ENCODE measurements at places on chromosomes 16 and 17. TPM values are rescaled to one million over a fixed set of nuclear protein-coding genes. Genes with fewer than 3 reads are reported as not detected.

The GPR142 gene
- not detected for total RNA-seq

The BORCS6 gene
- total RNA-seq: 14.0 TPM

The TSPOAP1 gene
- not detected for total RNA-seq

The HOXB1 gene
- total RNA-seq: not detected

The SULT1A2 gene
- not detected for total RNA-seq

The HAP1 gene
- 0.16 TPM for total RNA-seq

The CCL7 gene
- total RNA-seq: not detected

GRCh38 chr17:27343294-27343693, 49.4 kb downstream of the WSB1 start:
- no peak for DNase-seq

DNA sequence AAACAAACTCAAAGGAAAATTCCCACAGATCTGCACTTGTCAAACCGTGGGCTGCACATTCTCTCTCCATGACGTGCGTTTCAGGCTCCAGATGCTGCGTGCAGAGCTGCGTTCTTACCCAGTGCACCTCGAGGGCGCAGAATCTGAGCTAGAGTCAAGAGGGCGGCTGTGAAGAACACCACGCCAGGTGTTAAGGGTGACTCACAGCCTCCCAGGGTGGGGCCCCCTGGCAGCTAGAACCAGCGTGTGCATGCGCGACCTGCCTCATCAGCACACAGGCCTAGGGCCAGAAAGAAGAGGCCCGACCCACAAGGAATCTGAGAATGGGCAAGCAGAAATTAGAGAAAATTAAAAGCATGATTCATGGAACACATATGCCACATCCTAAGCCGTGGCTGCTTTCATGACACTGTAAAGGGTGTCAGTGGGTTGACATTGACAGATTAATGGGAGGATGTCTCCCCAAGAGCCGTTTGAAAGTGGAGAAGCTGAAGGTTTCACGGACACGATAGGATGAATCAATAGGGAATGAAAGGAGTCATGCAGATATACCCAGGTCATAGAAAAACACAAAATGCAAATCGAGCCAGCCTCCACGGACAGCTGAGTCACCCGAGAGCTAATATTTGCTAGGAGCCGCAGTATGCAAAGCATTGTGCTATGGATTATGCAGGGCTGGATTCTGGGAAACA, 29.0 kb downstream of the MARCHF10 start:
- peak; percentile 93 for DNase-seq

- peak; percentile 83 for DNase-seq
Measured at GRCh38 chr17:41065829-41066624, at the start of gene KRTAP2-4. KRTAP2-4 (minus strand) TSS chr17:41065879; CDS start chr17:41065845, 34 bp downstream.

DNA sequence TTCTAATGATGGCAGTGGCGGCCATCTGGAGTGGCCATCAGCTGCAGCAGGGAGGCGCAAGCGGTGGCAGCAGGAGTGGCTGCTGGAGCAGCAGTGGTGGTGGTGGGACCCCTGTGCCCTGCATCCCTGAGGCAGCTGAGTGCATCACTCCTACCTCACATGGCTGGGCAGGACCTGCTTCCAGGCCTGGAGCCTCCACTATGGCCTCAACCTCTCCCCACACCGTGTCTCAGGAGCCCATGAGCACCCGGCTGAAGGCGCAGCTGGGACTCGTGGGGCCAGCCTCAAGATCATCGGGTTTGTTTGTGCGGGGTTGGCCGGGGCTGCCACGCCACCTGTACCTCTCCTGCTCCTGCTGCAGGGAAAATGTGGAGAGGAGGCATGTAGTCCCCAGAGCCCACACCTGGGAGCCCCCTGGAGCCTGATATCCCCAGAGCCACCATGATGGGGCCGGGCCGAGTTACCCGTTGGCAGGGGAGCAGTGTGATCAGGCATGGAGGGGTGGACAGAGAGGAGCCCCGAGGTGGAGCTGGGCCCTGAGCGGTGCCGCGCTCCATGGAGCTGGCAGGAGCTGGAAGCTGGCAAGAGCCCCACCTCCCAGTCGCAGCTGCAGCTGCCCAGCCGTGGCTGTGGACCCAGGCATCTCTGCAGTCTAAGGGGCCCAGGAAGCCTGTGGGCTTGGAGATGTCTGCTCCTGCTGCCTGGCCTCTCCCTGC, 16.7 kb downstream of the RHOT1 start:
- no peak for DNase-seq

DNA sequence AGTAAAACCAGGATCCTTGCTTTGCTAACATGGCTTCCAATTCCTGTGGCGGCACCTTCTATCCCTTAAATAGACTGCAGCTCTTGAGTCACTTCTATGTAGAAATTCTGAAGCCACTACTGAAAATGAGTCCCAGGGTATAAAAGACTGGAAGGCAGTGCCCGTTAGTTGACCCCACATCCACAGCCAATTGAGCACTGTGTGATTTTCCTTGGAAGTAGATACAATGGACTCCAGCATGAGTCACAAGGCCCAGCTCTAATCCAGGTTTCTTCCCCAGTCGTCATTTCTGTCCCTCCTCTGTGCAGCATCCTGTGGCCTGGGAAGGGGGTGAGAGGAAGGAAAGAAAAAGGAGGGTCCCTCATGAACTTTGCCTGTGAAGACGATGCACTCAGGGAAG, 69.5 kb downstream of the HLF start:
- no peak for DNase-seq

DNA sequence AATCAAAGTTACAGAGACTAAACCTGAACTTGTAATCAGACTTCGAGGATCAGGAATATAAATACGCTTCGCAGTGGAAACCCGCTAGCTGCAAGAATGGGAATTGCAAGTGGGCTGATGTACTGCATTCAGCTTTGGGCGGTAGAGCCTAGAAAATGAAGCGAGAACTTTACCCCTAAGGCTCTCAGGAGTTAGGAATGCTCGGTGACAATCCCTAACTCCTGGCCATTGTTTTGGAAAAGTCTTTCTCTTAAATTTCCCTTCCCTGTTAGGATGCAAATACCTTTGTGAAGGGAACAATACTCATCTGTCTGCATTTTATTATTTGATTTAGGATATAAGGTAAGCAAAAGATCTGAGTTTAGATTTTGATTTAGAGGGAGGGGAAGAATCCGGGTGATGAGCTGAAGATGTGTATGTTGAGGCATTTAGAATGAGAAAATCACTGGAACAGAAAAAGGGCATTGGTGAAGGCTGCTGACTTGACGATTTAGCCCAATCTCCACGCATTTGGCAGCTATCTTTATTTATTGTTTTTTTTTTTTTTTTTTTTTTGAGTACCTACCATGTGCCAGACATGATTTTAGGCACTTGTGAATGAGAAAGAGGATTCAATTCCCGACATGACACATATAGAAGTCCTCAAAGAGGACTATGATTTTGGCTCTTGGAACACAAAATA, 2.2 kb upstream of the TOX3 start:
- DNase-seq: no peak

DNA sequence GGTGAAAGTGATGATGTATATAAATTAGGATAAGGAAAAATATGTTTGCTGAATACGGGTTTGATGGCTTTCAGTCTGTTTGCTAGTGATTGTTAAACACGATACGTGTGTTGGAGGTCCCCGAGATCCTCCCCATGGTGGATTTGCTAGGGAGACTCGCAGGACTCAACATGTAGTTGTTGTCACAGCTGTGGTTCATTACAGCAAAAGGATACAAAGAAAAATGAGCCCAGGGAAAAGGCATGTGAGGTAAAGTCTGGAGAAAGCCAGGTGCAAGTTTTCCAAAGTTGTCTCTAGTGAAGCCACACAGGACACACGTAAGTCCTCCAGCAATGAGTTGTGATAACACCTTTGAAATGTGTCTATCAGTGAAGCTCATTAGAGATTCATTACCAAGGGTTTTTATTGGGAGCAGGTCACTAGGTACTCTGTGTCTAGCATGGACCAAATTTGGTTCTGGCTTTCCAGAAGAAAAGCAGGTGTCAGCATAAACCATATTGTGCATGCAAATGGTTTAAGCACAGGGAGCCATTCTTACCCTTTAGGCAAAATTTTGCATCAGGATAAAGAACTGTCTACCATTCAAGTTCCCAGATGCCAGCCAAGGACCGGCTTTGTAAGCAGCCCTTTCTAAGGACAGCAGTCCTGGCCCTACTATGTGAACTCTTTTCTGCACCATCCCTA, 215.2 kb upstream of the WSCD1 start:
- DNase-seq: no peak

- DNase-seq: no peak
Measured at GRCh38 chr16:12489357-12489990, 314.2 kb downstream of the CPPED1 start.

DNA sequence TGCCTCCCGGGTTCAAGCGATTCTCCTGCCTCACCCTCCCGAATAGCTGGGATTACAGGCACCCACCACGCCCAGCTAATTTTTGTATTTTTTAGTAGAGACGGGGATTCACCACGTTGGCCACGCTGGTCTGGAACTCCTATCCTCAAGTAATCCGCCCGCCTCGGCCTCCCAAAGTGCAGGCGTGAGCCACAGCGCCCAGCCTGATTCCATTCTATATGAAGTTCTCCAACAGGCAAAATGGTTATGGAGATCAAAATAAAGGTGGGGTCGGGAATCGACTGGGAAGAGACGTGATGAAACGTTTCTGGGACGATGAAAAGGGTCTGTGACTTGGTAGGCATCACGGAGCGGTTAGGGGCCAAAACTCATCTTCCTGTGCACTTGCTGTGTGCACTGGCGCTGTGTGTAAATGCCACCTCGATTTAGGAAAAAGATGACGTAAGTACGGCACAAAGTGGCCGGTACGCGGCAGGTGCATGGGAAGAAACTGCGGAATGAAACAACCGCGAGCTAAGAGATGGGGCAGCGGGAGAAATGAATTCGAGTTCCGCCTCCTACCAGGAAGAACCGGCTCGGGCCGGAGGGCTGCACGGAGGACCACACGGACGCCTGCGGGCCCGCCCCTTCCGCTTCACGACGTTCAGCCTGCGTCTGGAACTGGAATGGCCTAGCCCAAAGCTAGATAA, 1.6 kb downstream of the TP53 start:
- DNase-seq: peak; percentile 94

DNA sequence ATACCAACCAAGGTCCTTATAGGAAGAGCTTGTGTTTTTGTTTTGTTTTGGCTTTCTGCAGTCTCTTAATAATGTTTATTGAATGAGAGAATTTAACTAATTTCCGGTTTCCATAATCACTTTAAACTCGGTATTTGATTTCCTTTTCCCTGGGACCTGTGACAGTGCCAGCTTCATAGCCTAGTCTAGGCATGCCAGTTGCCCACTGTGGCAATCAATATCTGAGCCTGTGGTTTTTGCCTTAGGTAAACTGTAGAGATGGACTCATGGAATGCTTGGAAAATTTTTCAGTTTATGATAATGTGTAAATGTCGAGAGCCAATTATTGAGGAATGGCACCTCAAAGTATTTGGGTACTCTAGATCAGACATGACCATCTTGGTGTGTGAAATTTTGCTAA, 78.2 kb downstream of the FTO start:
- no peak for DNase-seq

DNA sequence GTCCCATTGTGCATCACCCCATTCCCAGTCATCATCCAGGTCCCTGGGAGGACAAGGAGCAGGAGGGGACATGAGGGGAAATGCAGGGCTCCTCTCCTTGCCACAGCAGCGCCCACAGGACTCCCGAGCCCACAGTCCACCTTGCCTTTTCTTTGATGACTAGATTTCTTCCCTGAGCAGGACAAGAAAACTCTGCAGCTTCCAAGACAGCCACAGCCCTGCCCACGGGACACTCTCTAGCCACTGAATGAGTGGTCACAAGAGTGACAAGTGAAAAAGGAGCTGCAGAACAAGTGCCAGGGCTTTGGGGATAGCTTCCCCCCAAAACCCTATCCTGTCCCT, 4.7 kb downstream of the NEURL4 start:
- no peak for DNase-seq

DNA sequence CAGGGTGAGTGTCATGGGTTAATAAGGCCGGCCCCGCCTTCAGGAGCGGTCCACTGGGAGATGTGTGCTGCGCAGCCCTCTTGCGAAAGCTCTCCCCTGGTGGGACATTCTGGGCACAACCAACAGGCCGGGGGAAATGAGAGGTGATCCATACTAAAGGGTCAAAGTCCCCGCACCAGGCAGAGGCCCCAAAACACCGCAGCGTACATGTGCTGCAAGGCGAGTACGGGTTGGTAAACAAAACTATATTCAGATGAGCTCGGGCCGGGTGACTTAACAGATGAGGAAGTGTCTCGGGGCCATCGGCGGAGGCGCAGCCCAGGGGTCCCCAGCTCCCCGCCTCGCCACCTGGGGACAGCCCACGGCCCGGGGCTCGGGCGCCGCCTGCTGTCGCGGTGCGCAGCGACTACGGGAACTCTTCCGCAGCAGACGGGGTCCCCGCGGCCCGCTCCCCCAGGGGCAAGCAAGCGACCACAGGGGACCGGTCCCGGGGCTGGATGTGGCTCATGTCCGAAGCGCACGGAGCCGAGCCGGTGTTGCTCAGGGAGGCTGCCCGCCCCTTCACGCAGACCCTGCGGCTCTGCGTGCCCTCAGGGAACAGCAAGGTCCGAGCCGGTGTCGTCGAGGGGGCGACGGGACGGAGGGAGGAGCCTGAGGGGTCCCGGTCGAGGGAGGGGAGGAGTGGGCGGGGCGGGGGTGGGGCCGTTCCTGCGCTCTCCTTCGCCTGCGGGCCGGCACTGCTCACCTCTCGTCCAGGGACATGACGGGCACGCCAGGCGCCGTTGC, at the start of gene RAB37:
RAB37 (plus strand) TSS at position 744 of the 786 bp plus-strand sequence; CDS start at position 761, 17 bp downstream.
- DNase-seq: peak; percentile 45

DNA sequence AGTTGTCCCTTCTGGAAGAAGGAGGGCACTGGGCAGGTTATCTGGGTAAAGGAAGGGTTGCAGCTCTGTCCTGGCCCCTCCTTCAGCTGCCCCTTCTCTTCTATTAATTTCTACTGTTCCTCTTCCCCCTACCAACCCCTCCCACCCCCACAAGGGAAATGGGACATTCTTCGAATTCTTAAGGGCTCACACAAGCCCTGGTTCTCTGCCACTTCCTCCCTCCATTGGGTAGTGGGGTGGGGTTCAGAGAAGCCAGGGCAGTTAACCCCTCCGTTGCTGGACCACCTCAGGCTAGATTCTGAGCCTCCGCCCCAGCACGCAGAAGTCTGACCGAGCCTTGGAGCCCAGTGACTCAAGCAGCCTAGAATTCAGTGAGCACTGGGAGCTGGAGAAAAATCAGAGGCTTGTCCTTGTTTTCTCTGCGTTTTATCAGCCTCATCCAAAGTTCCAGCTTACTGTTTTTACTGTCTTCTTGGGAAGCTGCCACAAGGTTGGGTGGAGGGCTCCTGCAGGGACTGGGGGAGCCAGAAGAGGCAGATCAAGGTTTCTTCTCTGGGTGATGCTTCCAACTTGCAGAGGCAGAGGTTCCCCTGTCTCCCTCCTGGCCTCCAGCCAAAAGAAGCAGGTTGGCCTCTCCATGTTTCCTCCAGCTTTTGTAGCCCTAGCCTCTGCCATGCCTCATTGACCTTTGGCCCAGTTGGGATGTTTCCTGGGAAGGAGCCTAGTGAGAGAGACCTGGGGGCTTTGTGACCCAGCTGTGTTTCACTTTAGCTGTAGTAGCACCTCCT, 10.2 kb downstream of the LASP1 start:
- peak; percentile 71 for DNase-seq

- peak; percentile 38 for DNase-seq
Measured at GRCh38 chr17:74677558-74678466, 34.9 kb downstream of the CD300LF start.

DNA sequence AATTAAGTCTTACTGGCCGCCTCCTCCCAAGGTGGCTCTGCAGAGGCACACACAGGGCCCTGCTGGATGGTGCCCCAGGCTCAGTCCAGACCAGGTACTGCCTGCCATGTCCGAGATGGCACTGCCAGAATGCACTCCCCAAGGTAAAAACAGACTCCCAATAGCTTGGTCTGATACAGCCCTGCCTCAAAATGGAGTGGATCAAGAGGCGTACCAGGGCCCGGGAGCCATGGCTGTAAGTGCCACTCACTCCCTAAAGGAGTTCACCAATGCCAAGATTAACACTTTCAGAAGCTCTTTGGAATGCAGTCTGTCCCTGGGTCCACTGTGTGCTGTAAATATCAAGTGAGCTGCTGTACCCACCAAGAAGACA, 576 bp upstream of the MYO18A start:
- no peak for DNase-seq

Measured in myocyte (in vitro differentiated cells).